ENCODE measurements at places on chromosomes 7 and 10.

- DNase-seq: no peak
Measured at GRCh38 chr7:158129037-158130022, 458.3 kb downstream of the PTPRN2 start.

GRCh38 chr7:108114117-108114841, 15.9 kb downstream of the LAMB4 start:
- DNase-seq: no peak

DNA sequence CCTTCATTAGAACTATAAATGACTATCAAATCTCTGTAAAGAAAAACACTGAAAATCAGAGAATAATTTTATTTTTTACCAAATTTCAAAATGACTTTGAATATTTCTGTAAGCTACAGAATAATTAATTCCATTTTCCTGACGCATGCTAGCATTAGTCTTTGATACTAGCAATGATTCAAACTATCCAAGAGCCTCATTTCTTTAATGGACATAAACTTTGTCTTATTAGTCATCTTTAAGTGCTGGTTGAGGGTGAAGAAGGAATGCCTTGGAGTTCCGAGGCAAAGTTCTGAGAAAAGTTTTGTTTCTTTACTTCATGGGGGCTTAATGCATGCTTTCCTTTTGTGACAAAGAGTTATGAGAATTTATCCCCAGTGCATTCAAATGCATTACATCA, 137.3 kb downstream of the AGMO start:
- no peak for DNase-seq

DNA sequence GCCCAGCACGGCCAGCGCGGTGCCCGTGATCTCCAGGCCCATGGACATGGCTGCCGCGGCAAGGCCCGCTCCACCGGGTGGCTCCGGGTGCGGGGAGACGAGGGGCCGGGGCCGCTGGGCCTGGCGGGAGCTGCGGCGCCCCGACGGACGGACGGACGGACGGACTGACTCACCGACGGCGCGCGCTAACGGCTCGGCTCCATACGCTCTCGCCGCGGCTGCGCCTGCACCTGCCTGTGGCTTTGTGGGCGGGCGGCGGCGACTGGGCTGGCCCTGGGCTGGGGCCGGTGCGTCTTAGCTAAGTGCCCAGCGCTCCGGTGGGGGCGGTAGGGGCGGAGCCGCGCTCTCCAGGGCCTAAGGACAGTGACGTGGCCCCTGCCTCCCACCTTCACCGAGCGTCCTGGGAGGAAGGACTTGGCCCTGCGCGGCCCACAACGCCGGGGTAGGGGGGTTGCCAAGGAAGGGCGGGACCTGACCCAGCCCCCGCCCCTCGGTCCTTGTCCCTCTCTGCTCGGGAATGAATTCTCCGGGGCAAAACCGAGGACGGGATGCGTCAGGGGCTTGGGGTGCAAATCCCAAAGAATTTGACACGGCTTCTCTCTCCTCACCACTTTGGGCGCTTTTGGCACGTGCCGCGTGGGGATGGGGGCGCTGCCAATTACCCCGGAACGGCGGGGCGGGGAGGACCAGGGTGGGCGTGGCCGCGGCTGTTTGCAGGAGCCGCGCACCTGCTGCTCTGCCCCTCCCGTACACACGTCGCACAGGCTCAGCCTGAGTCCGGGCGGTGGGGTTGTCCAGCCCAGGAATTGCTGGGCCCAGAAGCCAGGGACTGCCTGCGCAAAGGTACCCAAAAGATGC, at the start of gene CLDN3:
Gene CLDN3 (minus strand): TSS at position 269 of the 858 bp plus-strand sequence. CDS start 221 bp downstream, at position 48.
- peak; percentile 10 for DNase-seq

DNA sequence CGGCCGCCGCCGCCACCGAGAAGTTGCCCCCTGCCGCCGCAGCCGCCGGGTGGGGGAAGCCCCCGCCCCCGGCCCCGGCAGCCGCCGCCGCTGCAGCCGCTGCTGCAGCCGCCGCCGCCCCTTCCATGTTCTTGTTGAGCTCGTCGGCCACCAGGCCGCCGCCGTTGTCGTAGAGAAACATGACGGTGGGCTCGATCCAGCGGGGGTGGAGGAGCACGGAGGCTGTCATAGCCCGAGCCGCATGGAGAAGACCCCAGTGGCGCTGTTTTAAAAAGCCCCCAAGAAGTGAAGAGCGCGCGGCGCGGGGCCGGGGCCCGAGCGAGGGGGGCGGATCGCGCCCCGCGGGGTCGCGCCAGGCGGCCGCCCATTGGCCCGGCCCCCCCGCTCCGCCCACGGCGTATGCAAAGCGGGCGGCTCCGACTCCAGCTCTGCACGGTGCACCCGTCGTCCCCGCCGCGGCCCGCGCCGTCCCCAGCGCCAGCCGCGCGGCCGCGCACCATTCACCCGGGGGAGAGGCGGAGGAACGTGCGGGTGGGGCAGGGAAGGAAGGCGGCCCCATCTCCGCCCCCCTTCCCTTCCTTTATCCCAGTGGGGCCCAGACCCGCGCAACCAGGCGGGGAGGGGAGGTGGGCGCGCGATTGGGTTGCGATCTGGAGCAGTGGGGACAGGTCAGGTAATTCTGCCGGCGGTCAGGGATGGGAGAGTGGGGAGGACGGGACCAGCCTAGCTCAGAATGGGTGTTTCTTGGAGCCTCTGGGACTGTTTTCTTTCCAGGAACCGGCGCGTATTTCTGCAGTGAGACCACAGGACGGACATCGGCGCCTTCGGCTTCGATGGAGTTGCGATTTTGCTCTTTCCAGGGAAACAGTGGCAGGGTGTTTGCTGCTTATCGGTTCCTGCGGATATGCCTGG, at the start of gene HOXA13:
Gene HOXA13 (minus strand): TSS at position 243 of the 912 bp plus-strand sequence. CDS start 14 bp downstream, at position 229.
- DNase-seq: no peak

DNA sequence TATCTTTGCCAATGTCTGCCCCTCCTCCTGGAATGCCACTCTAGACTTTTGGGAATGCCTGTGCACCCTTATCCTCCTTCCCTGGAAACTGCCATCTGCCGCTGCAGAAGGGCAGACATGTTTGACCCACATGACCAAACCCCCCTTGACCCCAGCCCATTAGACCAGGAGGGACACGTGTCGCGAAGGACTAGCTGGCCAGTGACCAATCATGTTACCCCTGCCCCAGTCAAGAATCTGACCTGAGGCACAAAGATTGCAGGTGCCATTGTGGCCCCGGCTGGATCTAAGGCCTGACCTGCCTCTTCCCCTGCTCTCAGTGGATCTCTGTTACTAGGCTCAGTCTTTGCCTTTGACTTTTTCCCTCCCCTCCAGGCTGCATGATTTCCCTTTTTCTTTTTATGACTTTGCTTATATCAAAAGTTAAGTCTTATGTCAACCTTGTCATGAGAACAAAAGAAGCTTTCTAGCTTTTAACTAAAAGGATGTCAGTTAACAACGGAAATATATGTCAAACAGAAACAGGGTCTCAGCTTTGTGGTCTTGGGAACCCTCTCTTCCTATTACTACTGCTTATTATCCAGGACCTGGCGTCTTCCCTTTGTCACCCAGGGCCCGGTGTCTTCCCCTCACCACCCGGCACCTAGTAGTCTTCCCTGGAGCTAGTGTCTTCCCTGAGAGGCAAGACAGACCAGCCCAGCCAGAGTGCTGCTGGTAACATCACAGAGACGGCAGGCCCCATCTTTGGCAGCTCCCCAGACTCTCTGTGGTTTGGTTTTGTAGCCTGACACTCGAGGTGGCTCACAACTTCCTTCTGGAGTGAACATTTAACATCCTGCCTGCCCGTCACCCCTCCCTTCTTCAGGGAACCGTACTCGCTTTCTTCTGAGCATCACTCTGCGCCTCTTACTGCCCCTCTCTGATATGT, 24.4 kb upstream of the PPIF start:
- peak; percentile 67 for DNase-seq

- no peak for DNase-seq
Measured at GRCh38 chr7:127957886-127958285, 73.4 kb downstream of the LRRC4 start.

DNA sequence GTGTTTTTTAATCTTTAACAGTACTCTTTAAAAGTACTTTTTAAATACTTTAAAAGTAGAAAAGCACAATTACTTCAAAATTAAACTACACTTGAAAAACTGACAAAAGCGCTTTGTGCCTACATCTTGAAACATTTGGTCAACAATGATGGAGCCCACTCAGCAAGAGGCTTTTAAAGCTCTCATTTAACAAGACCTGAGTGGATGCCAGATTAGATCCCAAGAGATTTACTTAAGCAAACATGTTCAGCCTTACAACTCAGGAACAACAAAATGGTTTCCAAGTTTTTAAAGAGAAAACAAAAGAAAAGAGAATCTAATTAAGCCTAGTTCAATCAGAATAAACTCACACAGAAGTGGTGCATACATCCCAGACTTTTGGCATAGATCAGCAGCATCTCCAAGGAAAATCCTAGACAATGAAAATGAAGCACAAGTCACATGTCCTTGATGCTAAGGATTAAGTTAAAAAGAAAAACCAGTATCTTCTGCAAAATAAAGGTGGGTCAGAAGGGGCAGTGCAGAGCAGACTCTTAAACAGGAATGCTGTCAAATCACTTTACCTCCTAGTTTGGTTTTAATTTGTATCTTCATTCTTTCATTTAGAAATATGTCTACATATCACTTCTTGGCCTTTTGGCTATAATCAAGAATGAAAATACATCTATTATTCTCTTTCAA, 26.2 kb downstream of the HIBADH start:
- DNase-seq: no peak

GRCh38 chr7:79968894-79969293, 165.7 kb upstream of the GNAI1 start:
- no peak for DNase-seq

- no peak for DNase-seq
Measured at GRCh38 chr7:64625114-64626082, 40.5 kb upstream of the ZNF107 start.

DNA sequence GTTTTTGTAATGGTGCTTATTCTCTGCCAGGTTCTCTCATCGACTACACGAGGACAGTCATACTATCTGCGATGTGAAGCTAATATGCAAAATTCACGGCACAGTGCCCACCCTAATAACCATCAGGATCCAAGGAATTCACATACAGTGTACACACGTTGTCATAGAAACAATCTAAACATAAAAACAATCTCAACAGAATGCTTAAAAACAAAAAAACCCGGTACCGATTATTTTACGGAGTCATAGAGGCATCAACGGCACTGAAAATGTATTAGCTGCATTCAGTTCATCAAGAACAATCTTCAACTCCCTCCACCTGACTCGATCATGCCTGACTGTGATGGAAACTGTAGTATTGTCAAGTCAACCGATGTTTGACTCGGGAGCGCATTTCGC, 628 bp downstream of the MRPS33 start:
- DNase-seq: no peak

Data from stimulated activated CD4-positive, alpha-beta T cell treated with anti-CD3 and anti-CD28 coated beads, Interleukin-4, amount 100 ng/mL, for 48 hours (primary cell).